Thoracic aorta (tissue), 2 donors: ENCODE measurements at places on chromosomes 7 and 10.

GRCh38 chr10:19247843-19248242 lies 199.2 kb downstream of the MALRD1 start:
- no peak for DNase-seq

DNA sequence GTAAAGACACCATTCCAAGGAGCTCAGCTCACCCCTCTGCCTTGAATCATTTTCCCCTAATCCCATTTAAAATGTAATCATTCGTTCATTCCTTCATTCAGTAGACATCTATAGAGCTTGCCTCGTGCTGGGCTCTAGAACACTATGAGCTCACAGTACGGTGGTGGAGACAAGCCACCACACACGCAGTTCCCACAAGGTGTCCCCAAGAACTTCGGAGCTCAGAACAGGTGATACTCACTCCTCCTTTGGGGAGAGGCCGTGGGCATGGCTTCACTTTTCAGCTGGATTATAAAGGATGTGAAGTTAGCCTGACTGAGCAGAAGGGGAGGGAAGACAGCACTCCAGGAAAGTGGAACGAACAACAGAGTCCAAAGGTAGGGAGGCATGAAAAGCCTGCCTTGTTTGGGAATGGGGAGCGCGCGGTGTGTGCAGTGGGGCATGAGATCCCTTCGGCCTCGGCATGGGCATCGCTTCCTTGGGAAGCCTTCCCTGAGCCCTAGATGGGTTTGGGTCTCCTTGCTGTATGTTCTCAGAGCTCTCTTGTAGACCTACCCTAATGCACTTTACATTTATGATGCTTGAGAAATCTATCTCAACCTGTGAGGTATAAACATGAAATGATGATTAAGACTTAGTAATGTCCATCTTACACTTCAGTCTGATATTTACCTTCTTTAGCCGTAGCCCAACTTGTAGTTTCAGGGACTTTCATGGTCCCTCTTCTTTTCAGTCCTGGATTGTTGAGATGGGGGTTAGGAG lies 809 bp upstream of the OGA start:
- DNase-seq = no peak

DNA sequence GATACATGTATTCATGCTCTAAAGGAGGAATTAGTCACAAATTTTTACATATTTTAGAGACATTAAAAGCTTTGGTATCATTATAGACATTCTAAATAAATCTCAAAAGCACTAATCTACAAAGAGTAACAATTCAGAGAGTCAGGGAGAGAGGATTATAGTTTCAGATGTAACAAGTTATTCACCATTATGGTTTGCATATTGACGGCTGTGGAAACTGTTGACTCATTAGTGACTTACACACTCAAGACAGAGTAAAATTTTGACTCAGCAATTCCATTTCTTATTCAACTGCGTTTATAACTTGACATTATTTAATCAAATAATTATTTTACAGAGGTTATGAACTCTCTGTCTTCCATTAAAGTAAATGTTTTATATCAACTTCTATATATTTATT lies 95.4 kb upstream of the SEMA3C start:
- DNase-seq = no peak

DNA sequence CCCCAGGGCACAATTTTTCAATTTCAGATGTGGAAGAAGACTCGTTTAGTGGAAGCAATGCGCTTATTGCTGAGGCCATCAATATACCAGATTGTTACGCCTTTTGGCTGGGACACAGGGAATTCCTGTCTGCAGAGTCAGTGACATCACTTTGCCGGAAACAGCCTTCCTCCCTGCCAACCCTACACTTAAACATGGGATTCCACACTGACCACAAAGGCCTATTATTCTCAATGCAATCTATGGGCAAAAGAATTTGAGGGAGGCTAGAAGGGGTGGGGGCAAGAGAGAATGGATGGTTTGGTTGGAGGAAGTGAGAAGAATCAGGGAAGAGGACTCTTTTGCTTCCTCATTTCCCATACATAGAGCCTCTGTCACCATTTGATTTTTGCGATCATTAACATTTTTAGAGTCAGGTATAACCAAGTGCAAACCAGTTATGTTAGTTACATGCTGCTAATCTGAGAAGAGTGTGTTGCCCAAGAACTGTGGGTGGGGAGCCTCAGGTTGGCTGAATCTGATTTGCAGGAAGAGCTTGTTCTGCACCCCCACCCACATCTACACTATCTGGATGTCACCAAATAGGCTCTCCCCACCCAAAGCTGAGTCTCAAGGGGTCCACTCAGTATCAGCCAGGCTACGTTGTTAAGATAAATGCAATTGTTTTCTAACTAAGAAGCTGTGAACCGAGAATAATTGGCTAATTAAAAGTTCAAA lies 58.2 kb downstream of the ENTPD1 start:
- DNase-seq = no peak

GRCh38 chr7:144738708-144739314 lies 97.0 kb downstream of the TPK1 start:
- DNase-seq = no peak

GRCh38 chr7:55575098-55575497 lies 2.8 kb upstream of the VOPP1 start:
- no peak for DNase-seq

DNA sequence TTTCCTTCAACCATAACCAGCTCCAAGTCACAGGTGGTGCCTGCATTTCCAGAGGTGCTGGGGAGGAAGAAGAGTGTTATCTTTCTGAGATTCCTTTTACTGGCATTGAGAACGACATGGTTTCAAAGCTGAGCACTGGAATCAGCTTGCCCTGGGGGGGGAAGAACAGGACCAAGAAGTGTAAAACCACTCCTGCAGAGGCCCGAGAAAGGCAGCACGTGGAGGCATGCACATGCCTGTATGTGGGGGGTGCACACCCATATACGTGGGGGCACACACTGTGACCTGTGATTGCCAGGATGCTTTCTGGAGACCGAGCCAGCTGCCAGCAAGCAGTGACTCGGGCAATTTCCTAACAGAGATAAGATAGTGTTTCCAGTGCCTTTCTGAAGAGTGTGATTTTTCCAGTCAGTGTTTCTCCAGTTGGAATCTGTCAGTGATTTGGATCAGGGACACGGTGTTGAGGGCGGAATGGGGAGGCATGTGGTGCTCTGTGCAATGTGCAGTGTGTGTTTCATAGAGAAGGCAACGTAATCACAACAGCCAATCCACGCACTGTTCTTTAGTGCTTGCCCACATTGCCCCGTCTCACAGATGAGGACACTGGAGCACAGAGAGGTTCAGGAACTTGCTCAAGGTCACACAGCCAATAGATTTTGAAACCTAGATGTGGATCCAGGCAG lies 4.2 kb downstream of the LRRC27 start:
- no peak for DNase-seq

- DNase-seq = no peak
Measured at GRCh38 chr7:57789130-57789529, 339.2 kb downstream of the ZNF716 start.

DNA sequence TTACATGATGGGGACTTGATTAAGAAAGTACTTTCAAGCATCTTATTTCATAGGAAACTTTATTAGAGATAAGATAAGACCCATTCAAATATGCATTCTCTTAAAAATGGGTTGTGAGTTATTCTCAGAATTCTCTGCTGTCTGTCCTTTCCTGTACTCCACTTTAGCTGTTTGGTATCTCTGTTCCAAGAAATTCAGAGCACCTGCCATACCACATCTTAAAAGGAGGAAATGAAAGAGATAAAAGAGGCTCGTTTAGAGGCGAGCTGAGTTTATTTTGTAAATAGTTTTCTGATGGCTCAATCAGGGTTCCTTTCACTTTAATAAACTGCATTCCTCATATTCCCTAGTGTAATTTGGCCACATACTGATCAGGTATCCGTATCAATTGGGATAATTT lies 87.2 kb downstream of the MDFIC start:
- no peak for DNase-seq

- no peak for DNase-seq
Measured at GRCh38 chr10:122459561-122460273, 1.6 kb upstream of the HTRA1 start.

- no peak for DNase-seq
Measured at GRCh38 chr10:36269222-36269621, 627.1 kb upstream of the FZD8 start.

DNA sequence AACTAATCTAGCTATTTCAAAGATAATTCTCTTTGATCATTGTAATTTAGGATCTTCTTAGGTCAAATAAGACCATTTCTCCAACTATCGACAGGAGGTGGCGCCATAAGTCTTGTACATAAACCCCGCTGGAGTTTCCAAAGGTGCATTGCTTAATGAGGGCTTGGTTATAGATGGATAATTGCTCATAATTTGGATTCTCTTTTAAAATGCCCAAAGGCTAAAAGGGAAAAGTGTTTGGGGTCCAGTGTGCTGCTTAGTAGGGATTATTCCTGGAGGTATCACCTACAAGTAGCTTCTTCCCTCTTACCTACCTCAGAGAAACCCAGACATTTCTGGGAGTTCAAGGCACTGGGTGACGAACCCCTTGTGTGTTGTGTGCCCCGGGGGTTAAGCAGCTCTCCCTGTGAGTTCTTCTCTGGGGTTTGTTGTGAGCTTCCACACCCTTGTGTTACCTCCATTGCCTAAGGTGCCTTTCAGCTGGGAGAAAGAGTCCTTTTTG lies 75.2 kb downstream of the PAXIP1 start:
- DNase-seq = peak; percentile 69

DNA sequence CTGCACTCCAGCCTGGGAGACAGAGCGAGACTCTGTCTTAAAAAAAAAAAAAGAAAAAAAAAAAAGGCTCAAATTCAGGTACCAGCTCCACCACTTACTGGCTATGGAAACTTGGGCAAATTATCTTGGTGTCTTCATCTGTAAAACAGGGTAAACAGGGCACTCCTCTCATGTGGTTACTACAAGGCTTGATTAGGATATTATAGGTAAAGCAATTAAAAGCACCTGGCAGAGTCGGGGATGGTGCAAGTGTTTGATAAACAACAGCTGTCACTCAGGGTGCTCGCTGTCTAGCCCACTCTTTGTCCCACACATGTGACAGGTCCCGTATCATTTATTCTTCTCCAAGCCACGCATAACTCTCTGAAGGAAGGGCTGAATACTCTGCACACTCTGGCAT lies 96.9 kb downstream of the SORBS1 start:
- no peak for DNase-seq

GRCh38 chr7:20786421-20786778 lies 286 bp downstream of the SP8 start:
- no peak for DNase-seq

DNA sequence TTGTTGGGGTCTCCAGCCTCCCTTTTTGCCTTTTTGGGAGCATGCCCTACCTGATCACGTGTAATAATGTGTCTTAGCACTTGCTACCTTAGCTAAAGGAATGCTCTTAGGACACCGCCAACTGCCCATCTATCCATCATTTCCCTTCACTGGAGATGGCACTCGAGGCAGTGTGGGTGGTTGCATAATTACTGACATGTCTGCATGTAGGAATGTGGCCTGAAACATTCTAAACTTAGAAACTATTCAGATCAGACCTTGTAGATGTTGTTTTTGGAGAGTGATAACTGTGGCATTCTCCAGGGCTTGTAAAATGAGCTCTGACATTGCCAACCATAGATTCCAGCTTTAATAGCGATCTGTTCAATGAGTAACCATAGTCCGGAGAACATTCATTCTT lies 365.8 kb downstream of the BBS9 start:
- DNase-seq = no peak
